AML-193 (cell line): ENCODE measurements at places on chromosomes 6 and 20.

GRCh38 chr20:24507182-24507853, 37.9 kb downstream of the SYNDIG1 start:
- no peak for DNase-seq

GRCh38 chr6:15481390-15482291, 181.2 kb downstream of the DTNBP1 start:
- no peak for DNase-seq

GRCh38 chr6:40042232-40042631, 108.0 kb upstream of the MOCS1 start:
- peak; percentile 21 for DNase-seq

- no peak for DNase-seq
Measured at GRCh38 chr6:54050750-54051149, 60.5 kb upstream of the MLIP start.

DNA sequence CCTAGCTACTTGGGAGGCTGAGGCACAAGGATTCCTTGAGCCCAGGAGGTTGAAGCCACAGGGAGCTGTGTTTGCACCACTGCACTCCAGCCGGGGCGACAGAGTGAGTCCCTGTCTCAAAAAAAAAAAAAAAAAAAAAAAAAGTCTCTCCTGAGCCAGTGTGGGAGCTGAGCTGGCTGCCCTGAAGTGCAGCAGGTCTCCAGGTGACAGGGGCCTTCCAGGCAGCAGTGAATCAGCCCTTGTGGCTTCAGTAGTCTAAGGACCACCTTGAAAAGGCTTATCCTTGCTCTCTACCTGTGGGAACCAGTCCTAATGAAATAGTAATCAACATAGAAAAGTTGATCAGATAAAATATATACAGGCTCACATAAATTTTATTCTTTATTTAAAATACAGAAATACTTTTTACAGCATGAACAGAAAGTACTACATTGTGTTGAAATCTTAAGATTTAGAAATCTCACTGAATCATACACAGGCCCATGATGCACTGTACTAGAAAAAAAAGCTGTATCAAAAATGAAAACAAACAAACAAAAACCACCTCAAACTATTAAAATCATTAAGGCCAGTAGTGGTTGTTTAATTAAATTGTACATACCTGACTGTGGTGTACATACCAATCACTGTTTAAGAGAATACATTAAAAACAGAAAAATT, 128.9 kb downstream of the SCML4 start:
- no peak for DNase-seq

- DNase-seq: no peak
Measured at GRCh38 chr20:38143238-38143645, 21.8 kb downstream of the TGM2 start.

DNA sequence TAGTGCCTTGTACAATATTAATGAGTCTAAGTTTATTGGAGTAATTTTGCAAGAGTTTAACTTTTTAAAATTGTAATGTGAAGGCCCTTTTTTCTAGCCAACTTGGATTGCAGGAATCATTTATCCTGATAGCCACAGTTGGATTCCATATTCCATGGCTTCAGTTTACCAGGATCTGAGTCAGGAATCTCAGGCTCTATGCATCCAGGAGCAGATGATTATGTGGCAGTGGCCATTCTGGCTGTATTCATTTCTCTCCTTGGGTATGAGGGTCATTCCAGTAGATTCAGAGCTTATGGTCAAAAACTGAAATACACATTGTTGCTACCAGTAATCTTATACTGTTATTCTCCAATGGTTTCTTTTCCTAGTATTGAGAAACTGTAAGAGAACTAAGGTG, 2.9 kb downstream of the AIG1 start:
- DNase-seq: no peak

GRCh38 chr6:156254240-156254639, 522.9 kb upstream of the ARID1B start:
- no peak for DNase-seq

DNA sequence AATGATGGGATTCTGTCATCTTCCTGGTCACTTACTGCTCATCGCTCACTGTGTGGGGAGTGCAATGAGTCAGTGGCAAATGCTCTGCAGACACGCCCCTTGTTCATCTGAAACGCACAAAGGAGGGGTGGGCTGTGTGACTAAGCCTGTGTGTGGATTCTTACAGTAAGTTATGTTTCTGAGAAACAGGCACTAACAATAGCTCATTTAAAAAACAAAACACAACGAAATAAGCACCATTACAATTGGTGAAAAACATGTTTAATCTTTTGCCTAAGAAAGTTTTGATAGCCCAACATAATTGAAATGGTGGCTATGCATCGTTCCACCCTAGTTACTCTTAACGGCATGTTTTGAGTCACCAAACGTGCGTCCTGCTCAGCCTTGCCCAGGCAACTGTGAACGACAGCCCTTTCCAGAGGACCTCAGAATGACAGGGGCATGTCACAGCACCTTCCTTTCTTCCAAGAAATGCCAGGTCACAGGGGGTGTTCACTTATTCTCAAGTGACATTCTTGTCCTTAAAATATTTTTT, 118.4 kb upstream of the SGK1 start:
- no peak for DNase-seq

- no peak for DNase-seq
Measured at GRCh38 chr6:148885136-148885865, 138.5 kb downstream of the UST start.

- no peak for DNase-seq
Measured at GRCh38 chr20:22583773-22584521, 425 bp downstream of the FOXA2 start.

DNA sequence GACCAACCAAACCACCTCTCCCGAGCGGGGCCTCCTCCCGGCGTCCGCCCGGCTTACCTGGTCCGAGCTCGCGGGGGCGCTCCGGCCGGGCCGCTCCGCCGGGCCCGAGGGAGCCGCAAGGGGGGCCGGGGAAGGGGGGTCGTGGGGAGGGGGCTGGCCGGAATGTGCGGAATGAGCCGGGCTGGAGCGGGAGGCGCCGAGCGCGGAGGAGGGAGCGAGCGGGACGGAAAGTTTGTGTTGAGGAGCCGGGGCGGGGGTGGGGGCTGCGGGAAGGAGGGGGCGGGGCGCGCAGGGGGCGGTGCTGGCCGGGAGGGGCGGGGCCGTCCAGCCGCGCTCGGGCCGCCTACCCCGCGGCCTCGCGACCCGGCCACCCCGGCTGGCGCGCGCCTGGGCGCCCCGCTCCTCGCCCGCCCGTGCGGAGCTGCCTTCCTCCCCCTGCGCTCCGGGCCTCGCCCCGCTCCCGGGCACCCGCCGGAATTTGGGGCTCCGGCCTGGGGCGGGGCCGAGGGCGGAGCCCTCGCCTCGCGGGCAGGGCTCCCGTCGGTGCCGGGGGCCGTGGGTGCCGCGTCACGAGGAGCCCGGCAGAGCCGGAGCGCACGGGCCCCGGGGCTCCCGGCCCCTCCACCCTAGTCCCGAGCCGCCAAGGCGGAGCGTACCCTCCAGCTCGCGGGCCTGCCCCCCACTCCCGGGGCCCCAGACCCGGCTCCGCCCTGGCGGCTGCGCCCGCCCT, at the start of gene TEAD3:
Gene TEAD3 (minus strand): TSS at position 239 of the 730 bp plus-strand sequence.
- DNase-seq: peak; percentile 13

DNA sequence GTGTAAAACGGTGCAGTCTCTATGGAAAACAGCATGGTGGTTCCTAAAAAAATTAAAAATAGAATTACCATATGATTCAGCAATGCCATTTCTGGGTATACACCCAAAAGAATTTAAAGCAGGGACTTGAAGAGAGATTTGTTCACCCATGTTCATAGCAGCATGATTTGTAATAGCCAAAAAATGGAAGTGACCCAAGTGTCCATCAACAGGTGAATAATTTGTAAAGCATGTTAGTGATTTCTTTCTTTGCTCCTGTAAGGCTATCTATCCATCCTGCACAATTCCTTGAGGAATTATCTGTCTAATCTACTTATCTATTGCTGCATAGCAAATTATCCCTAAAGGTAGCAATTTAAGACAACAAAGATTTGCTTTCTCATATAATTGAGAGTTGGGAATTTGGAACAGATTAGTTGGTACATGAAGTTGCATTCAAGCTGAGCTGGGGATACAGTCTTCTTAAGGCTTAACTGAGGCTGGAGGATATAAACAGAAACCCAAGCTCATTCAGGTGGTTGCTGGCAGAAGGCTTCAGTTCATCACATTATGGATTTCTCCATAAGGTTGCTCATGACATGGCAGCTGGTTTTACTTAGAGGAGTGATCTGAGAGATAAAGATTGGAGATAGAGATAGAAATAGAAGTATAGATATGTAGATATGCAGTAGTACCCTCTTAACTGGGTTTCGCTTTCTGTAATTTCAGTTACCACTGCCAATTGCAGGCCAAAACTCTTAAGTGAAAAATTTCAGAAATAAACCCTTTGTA, 62.0 kb downstream of the IL22RA2 start:
- DNase-seq: no peak

DNA sequence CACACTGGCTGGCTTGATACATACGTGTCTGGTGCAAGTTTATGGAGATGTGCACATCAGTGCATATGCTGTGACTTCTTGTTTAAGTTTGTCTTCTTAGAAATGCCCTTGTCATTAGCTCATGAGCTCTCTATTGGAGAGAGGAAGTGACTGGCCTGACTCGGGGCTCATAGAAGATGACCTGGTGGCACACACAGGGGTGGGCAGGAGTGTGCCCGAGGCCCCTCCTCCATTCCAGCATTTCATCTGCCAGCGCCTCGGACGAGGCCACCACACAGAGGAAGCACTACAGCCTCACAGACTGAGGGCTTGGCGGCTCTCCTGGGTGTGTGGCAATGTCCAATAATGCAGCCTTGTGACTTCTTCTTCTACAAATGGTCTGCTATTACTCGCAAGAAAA, 109.7 kb downstream of the FAM120B start:
- no peak for DNase-seq

DNA sequence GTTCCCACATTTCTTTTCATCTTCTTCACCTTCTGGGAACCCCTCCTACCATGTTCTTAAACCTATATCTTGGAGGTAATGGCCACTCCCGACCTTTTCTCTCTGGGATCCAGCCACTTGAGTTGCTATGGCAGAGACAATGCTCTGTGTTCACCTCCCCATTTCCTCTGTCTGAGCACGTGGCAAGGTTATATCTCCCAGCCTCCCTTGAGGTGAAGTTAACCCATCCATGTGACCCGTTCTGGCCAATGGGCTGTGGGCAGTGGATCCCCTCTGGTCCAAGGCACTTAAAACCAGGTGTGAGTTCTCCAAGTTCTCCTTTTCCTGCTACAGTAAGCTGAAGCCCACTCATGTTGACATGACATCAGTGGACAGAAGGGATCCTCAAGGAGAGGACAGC, 261.4 kb downstream of the LRFN2 start:
- no peak for DNase-seq

DNA sequence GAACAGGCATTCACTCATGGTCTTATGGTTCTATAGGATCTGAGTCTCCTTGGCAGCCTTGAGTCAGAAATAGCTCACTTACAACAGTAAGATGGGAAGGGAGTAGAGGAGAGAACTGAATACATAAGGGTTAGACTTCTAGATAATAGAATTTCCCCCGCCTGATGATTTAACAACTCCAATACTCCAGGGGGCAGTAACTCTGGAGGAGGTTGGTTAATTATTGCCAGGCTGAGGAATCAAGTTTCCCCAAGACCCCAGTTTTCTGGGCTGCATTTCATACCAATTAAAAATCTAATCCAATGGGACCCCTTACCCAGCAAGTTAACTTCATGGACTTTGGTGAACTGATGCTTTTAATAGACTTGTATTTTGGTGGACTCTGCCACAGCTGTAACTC, 94.2 kb upstream of the MOCS1 start:
- no peak for DNase-seq

DNA sequence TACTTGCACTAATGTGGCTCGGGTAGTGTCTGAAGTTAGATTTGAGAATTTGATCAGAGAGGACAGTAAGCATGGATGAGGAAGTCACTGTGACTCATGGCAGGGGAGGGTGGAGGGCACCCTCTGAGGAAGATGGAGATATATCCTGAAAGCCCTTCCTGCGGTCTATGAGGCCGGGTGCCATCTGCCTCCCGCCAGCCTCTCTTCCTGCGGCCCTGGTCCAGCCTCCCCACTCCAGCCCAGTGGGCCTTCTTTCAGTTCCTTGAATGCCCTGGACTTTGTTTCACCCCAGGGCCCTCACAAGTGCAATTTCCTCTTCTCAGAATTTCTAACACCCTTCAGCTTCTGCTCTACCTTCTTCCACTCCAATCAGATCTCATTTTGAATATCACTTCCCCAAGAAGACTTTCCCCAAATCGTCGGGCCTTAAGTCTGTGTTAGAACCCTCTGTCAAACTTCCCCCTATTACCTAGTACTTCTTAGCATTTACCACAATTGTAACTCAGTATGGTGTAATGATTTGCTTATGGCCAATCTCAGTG, 20.2 kb upstream of the TNFAIP3 start:
- peak; percentile 99 for DNase-seq

GRCh38 chr6:79810185-79810705, 137.1 kb downstream of the ELOVL4 start:
- no peak for DNase-seq

DNA sequence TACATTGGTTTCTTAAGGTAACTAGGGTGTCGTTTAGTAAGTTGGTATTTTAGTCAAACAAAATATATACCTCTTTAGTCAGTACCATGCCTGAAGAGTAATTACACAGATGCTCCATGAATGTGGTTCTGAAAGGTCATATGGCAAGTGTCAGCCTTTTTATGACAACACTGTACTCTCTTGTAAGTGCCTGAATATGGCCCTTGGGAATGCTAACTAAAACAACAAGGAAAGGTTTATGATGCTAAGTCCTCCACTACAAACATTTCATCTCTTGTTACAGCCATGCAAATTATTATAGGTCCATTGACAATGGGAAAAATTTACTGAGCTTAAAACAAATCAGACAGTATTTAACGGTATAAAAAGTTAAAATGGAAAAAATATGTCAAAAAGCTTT, 39.0 kb upstream of the SUPT3H start:
- DNase-seq: no peak

DNA sequence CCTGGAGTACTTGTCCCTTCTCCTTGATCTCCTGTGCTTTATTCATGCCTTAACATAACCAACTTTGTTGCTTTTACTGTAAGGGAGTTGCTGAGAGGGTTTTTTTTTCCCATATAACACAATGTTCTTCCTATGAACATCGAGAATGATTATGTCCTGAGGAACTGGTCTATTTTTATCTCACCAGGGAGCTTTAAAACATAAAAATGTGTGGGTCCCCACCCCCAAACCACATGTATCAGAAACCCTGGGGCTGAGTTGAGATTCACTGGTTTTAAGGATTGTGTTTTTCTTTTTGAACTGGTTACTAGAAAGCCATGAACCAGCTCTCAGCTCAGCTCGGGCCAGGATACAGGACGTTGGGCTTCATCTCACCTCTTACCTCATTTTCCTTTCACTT, 118.5 kb upstream of the JAG1 start:
- no peak for DNase-seq

- DNase-seq: no peak
Measured at GRCh38 chr6:98640366-98640765, 194.0 kb upstream of the POU3F2 start.

DNA sequence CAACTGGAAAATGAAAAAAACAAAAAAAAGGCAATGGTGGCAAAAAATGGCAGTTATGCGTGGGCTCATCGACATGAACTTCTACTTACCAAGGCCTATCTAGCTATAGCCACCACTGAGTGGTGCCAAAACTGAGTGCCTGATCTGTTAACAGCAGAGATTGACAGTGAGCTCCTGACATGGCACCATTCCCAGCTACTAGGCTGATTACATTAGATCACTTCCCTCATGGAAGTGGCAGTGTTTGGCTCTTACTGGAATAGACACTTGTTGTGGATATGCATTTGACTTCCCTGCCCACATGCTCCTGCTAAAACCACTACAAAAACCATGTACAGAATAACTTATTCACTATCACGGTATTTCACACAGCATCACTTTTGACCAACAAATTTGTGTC, 216.1 kb upstream of the SGK1 start:
- no peak for DNase-seq
